Activated CD4-positive, alpha-beta memory T cell treated with anti-CD3 and anti-CD28 coated beads, Interleukin-2, amount 10 ng/mL, durations not matched to agents 7 days and 5 days (primary cell): ENCODE measurements at places on chromosomes 12 and 14. TPM values are rescaled to one million over a fixed set of nuclear protein-coding genes. Genes with fewer than 3 reads are reported as not detected.

PEBP1 gene
- total RNA-seq: 75.5 TPM

FKBP3 gene
- 57.7 TPM for total RNA-seq

ESPL1 gene
- total RNA-seq: 88.4 TPM

PIWIL1 gene
- not detected for total RNA-seq

SERPINA9 gene
- total RNA-seq: not detected

SERPINA4 gene
- total RNA-seq: not detected

CPNE6 gene
- not detected for total RNA-seq

INSM2 gene
- not detected for total RNA-seq

KIF21A gene
- total RNA-seq: 18.4 TPM

AQP2 gene
- total RNA-seq: not detected

TNFAIP2 gene
- total RNA-seq: 0.20 TPM

OR4E2 gene
- total RNA-seq: not detected

ADGRD1 gene
- not detected for total RNA-seq

CBX5 gene
- 106 TPM for total RNA-seq

ANO2 gene
- total RNA-seq: not detected

CEBPE gene
- total RNA-seq: 0.83 TPM

NPFF gene
- not detected for total RNA-seq

SMAGP gene
- 3.1 TPM for total RNA-seq

CD4 gene
- total RNA-seq: 327 TPM

AMIGO2 gene
- 7.1 TPM for total RNA-seq

LPCAT3 gene
- 37.0 TPM for total RNA-seq

LRIG3 gene
- 0.18 TPM for total RNA-seq

FBRSL1 gene
- total RNA-seq: 36.7 TPM

WIF1 gene
- total RNA-seq: not detected

RESF1 gene
- 154 TPM for total RNA-seq

PNMA1 gene
- 30.0 TPM for total RNA-seq

TBX5 gene
- total RNA-seq: not detected

AMDHD1 gene
- total RNA-seq: 0.93 TPM

ANKS1B gene
- total RNA-seq: 1.3 TPM

MYO1H gene
- not detected for total RNA-seq

SOCS4 gene
- total RNA-seq: 32.0 TPM

ACTN1 gene
- 34.7 TPM for total RNA-seq

KRR1 gene
- 67.2 TPM for total RNA-seq

SALL2 gene
- total RNA-seq: 1.5 TPM

CACNA1C gene
- total RNA-seq: 0.30 TPM

AMN gene
- 0.20 TPM for total RNA-seq

ZNF26 gene
- total RNA-seq: 15.2 TPM

FGF6 gene
- total RNA-seq: not detected

OVCH1 gene
- total RNA-seq: not detected

OAS1 gene
- total RNA-seq: 246 TPM

ALKBH2 gene
- total RNA-seq: 8.7 TPM

KRT6A gene
- total RNA-seq: not detected

AHNAK2 gene
- total RNA-seq: not detected

STON2 gene
- 4.3 TPM for total RNA-seq

MMP19 gene
- not detected for total RNA-seq

SLC2A14 gene
- total RNA-seq: 15.8 TPM

LALBA gene
- not detected for total RNA-seq
